Fibroblast of skin of back (primary cell): ENCODE measurements at places on chromosomes 12 and 14.

GRCh38 chr12:52242442-52243258 is 9.6 kb downstream of the KRT7 start:
- no peak for DNase-seq

DNA sequence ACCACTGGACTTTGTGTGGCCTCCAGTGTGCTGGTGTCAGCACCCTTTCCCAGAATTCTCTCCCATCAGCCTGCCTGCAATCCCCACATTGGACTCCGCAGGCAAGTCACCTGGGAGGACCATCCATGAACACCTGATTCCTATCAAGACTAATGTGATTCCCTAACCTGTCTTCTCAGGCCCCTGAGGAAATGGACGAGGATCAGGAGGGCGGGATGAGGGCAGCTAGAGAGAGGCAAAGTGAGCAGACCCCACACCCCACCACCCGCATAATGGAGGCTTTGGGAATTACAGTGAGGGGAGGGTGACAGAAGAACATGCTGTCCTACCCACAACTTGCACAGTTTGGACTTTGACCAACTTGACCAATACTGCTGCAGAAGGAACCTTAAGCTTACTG is 60.9 kb upstream of the RFX4 start:
- DNase-seq, result no peak

DNA sequence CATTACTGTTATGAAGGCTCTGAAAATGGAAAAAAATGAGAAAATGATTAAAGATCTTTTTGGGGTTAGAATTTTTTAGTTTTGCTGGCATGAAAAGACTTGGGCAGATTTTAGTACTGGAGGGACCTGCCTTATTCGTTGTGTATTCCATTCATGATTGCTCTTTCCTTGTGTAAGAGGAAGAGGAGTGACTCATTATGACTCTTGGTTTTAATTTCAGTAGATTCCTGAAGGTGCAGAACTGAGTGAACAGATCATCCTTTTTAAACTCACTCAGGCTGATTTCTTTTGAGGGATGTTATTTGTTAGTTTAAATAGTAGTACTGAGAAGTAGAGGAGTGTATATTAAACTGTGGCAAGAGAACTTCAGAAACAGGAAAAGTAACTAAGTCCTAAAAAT is 41.6 kb downstream of the AKAP6 start:
- DNase-seq, result peak; percentile 83

GRCh38 chr12:30970559-30971197 is 44.1 kb downstream of the TSPAN11 start:
- no peak for DNase-seq

- no peak for DNase-seq
Measured at GRCh38 chr14:74105381-74105780, 20.6 kb downstream of the LIN52 start.

DNA sequence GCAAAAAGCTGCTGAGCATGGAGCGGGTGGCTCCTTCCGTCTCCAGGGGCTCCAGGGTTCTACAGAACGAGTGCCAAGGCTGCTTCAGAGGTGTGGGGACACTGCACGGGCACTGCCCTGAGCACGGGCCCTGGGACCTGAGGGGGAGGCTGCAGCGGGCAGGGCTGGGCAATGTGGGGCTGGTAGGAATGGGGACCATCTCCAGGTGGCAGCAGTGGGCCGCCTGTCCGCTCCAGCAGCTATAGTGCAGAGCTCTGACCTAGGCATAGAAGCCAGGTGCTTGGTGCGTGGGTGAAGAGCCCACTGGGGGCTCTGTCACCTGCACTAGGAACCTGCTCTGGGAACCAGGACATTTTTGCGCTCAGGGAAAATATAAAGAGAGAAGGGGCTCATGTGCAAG is 22.3 kb downstream of the HDAC7 start:
- no peak for DNase-seq

- no peak for DNase-seq
Measured at GRCh38 chr14:45112896-45113781, 21.1 kb downstream of the FKBP3 start.

DNA sequence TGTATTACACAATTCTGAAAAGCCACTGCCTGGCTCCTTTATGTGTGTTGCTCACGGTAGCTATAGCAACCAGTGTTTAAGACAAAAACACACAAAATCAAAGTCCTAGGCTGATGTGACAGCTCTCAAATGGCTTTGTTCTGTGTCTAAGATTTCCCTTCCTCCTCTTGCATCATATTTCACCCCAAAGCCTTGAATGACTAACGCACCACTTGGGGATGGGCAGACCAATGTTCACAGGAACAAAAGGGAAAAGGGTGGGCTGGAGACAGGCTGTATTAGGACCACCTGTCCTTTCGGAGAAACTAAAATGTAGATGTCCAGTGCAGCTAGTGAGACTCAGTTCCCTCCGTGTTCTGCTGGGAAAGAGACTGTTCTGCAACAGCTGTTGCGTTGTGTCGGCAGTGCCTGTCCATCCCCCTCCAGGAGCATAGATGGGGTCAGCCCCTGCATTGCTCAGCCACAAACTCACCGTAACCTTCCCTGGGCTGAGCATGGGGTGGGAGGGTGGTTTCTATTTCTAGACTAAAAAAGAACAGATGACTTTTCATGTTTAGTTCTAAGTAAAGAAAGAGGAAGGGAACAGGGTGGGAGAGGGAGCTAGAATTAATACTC is 26.8 kb upstream of the DAAM1 start:
- peak; percentile 64 for DNase-seq

DNA sequence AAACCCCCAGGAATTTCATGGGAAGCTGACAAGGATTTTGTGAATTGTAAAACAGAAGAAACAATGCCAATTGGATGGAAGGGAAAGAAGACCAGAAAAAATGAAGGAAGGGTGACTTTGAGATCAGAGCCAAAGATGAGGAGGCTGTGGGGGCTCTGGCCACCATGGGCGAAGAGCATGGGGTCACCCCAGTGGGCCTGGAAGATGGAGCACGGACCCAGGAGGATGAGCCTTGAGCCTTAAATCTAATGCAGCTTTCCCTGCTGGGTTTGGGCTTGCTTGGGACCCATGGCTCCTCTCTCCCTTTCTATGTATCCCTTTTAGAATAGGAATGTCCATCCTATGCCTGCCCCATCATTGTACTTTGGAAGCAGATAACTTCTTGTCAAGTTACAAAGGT is 322.2 kb downstream of the TMEM121 start:
- DNase-seq, result no peak

GRCh38 chr14:44379292-44379977 is 127.6 kb downstream of the FSCB start:
- no peak for DNase-seq

DNA sequence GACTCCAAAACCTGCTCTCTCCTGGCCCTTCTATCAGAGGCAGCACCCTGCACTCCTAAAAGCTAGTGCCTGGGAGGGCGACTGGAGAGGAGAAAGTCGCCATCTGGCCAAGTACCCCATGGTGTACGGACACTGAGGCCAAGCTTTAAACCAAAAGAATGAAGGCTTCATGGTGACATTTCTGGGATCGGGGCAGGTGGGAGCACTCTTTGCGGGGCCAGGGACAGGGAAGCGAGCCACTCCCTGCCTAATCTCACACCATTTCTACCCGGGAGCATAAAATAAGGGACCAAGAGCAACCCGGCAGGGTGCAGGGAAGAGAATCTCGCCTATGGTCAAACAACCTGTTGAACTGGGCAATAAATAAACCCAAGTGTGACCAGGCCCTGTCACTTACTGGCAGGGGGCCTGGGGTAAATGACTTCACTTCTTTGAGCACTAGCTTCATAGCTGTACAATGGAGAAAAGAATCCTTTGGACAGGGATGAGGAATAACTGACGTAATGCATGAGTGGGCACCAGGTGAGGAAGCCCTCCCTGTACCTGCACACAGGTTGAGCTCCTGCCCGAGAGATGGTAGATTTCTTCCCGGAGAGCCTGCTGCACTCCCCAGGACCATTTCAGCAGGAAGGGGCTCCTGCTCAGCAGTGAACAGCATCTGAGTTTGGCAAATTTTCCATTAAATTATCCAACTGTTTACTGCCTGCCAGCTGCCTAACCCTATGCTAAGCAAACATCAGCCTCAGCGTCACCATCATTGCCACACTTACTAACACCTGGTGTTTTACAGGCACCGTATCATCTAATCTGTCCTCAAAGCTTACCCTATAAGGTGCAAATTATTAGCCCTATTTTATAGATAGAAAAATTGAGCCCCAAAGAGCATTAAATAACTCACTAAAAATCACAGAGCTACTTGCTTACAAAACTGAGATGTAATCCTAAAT is 2.0 kb downstream of the SERPINA1 start:
- no peak for DNase-seq

GRCh38 chr12:124655698-124656516 is 88.5 kb upstream of the NCOR2 start:
- DNase-seq, result peak; percentile 97

DNA sequence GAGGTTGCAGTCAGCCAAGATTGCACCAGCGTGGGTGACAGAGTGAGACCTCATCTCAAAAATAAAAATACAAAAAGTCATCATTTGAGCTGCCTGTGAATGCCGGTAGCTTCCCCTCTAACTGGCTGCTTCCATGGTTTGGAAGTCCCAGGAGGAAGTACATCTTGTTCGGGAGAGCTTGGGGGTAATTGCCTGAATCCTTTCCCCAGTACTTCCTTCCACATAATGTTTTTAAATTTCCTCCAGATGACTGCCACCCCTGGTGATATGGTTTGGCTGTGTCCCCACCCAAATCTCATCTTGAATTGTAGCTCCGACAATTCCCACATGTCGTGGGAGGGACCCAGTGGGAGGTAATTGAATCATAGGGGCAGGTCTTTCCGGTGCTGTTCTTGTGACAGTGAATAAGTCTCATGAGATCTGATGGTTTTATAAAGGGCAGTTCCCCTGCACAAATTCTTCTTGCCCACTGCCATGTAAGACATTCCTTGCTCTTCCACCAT is 87.2 kb downstream of the SPRING1 start:
- DNase-seq, result peak; percentile 34

DNA sequence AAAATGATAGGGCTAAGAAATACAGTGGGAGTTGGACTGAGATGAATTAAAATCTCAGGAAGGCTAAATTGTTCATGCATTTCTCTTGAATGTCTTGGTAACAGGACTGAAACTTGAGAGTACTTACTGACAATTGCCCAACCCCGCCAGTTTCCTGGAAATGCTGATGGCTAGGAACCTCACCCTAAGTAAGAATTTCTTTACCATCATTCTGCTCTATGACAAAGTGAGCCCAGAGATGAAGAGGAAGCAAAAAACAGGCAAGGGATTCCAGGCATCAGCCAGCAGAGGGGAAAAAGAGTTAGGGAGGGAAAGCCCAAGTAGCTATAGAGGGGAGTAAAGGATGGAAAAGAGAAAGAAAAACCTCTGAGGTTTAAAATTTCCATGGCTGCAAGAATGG is 397.7 kb downstream of the MDGA2 start:
- peak; percentile 12 for DNase-seq

DNA sequence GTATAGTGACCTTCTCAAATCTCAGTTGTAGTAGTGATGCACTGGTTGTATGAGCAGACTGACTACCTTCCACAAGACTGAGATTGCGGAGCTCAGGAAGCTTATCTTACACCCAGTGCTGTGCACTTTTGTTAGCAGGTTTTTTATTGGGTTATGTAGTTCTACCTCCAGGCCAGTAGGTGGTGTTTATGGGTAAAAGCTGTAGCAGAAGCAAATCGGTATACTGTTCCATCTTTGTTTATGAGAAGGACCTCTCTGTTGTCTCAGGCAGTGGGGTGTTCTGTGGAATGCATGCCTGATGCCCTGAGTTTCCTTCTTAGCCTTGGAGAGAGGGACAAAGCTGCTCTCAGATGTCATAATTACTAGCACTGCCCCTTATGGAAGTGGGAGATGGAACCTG is 217.8 kb downstream of the LRFN5 start:
- no peak for DNase-seq

- peak; percentile 50 for DNase-seq
Measured at GRCh38 chr12:18165422-18165871, 75.5 kb upstream of the RERGL start.

DNA sequence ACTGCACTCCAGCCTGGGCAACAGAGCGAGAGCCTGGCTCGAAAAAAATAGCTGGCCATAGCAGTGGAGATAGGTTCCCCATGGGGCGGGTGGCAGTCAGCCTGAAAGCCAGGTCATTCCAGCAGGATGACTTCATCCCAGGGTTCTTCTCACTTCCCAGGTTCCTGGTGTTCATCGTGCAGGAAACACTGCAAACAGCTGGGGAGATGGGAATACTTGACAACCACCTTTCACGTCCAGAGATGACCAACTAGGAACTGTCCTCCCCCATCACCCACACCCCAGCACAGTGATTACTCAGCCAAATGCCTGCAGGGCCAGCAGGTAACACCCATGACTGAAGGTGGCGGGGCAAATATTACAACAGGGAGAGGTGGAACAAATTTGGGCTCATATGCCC is 1.7 kb downstream of the VSIG10 start:
- DNase-seq, result peak; percentile 23

DNA sequence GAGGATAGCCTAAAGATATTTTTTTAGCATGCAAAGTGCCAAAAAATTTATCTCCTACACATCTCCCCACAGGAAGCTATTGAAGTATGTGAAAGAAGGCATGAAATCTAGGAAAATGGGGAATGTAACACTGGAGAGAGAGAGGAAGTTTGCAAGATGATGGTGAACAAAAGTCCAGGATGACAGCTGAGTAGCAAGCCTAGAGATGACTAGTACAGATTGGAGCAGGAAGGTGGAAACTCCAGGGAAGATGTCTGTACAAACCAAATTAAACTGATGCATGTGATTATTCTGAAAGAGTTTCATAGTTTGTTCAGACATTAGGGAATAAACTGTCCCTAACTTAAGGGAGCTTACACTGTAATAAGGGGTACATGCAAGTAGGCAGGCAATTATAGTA is 99.3 kb downstream of the RAD51B start:
- peak; percentile 15 for DNase-seq

- peak; percentile 87 for DNase-seq
Measured at GRCh38 chr14:55721353-55721752, 141.3 kb downstream of the KTN1 start.

DNA sequence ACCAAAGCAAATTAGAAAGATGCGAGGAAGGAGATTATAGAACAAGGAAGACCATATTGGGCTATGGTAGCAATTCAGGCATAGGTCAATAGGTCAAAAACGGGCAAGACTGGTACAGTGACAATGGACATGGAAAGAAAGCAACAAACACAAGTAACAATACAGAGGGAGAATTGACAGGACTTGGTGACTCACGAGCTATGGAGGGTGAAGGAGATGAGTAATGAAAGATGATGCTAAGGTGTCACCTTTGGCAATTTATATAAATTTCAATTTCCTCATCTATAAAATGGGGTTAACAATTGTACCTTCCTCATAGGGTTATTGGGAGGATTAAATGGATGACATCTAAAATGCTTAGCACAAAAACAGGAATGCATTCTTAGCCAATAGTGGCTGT is 15.1 kb upstream of the DUSP16 start:
- no peak for DNase-seq

DNA sequence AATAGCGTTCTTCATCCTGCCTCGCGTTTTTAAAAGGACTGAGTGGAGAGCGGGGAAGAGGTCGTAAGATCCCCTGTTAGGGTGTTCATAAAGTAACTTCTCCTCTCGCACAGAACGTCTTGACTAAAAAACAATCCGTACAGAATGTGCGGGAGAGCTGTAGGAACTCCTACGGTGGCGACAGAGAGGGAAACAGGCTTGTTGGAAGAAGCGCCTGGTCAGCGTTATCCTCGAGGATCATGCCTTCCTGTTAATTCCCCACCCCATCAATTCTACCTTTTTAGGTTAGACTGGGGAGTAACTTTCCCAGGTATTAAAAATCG is 399 bp upstream of the WASHC4 start:
- DNase-seq, result no peak

GRCh38 chr12:68119724-68120211 is 39.8 kb downstream of the IFNG start:
- no peak for DNase-seq
